Fibroblast of pulmonary artery (primary cell): ENCODE measurements at places on chromosomes 4 and X.

- peak; percentile 70 for DNase-seq
Measured at GRCh38 chr4:41692717-41693345, 55.7 kb downstream of the PHOX2B start.

GRCh38 chr4:72076562-72076961 is 44.8 kb downstream of the NPFFR2 start:
- DNase-seq, result peak; percentile 40

DNA sequence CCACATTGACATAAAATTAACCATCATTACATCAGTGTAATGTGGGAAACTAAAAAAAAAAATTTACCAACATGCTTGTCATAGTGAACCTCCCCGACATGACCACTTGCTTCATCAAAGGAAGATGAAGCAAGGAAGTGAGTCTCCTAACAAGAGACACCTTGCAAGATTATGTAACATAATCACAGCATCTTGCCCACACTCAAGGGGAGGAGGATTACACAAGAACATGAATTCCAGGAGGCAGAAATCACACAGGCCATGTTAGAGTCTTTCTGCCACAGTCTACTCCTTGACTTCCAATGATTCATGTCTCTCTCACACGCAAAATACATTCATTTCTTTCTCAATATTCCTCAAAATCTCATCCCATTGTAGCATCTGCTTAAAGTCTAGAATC is 93.3 kb downstream of the AKAP4 start:
- no peak for DNase-seq

DNA sequence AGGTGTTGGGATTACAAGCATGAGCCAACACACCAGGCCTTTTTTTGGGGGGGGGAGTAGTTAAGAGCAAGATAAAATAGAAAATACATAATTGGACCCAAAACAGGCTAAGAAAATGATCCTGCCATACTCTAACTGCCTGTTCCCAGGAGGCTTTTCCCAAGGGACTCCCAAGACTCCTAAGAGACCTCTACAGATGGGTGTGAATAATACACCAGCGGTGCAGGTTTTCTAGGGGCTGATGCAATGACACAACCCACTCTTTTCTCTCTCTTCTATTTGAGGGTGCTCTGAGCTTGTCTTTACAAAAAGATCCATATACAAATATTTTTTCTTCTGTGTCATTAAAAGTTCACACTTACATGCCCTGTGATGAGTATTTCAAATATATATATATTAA is 116.9 kb downstream of the RASL11B start:
- DNase-seq, result peak; percentile 20

DNA sequence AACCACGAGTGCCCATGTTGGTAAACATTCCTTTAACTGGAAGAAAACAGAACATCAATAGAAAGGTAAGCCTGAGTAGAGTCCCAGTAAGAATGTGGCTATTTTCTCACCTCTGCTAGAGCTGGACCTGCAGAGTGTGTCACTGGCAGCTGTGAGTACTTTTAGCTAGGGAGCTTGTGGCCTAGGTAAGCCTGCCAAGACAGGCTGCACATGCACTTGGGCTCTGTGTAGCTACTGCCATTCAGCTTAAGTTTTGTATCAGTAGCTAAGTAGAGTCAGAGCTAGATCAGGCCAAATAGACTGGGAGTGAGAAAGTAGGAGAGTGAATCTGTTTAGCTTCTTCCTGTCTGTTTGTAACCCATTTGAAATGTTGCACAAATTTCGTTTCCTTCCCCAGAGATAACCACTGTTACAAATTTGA is 35.3 kb downstream of the RBPJ start:
- DNase-seq, result peak; percentile 58

DNA sequence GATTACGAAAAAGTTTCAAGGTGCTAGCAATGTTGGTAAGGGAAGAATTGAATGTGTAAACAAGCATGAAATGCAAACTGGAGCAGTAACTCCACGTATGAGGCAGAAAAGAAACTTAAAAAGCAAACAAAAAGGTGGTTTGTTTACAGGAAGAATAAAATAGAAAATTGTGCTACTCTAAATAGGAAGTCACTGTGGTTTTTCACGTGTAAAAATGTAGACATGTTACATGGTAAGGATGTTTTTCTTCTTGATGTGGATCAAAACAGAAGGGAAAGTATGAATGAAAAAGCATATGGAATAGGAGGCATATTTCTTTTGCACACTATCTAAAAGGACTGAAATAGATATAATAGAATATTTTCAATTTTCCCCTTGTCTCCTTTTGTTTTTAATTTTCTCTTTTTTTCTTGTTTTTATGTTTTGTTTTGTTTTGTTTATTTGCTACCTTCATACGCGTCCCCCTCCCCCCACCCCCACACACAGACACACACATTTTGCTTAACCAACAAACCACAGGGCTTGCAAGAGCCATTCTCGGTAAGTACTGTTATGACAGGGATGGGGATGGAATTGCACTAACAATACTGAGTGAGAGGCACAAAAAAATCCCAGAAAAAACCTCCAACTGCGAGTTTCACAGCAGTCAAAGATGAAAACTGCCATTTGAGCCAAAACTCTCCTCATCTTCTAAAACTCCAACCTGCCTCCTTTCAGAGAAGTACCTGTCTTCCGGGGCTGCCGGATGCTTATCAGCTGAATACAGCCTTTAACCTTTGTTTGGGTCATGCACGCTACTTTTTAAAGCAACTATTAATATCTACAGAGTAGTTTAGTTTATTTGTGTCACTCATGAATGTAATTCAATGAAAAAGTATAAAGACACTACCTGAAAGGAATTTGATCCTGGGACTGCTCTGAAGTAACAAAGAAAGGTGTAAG is 135.8 kb downstream of the IL15 start:
- DNase-seq, result no peak
